ENCODE measurements at places on chromosomes 6 and 20. TPM values are rescaled to one million over a fixed set of nuclear protein-coding genes. Genes with fewer than 3 reads are reported as not detected.
A peak's percentile ranks its signal among the peaks of the same experiment; 100 is the strongest.

The TBX18 gene
- 14.6 TPM for total RNA-seq

The SRMS gene
- not detected for total RNA-seq

The NKX2-2 gene
- 78.8 TPM for total RNA-seq

The DHX16 gene
- total RNA-seq: 44.7 TPM

DNA sequence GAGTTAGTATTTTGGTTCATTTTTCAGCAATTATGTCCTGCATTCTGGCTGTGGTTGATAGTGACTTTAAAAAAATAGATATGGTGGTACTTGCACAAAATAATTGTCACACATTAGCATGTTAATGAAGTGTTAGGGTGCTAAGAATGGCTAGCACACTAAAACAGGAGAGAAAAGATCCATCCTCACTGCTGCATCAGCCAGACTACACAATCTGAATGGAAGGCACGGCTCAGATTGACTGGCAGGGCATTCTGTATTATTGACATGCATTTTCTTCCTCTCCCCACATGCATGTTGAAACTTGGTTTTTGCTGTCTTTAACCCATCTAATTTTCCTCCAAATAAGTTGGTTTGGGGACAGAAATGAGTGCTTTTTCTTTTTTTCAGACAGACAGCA is 306.3 kb downstream of the PRL start:
- DNase-seq: no peak

DNA sequence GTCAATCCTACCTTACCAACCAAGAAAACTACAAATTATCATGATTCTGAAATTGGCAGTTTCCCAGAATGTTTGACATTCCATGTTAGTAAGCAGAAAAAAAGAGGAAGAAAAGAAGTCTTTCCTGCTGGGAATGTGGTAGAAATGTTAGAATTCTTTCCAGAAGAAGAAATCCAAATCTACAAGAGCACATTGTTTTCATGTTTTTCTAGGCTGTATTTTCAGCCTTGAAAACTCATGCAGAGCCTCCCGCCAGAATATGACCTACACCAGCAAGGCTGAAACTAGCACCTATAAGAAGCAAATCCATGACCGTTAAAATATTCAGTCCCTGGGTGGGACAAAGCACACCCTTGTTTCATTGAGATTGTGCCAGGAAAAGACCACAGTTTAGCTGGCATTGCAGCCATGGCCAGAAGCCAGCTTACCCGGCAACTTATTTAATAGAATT is 259.4 kb downstream of the GJA1 start:
- no peak for DNase-seq

The GHRH gene
- not detected for total RNA-seq

The SMLR1 gene
- total RNA-seq: not detected

- DNase-seq: peak; percentile 31
Measured at GRCh38 chr6:63816982-63817436, 181.4 kb downstream of the PHF3 start.

GRCh38 chr6:22249711-22250350 is 47.0 kb downstream of the PRL start:
- DNase-seq: no peak

- DNase-seq: peak; percentile 19
Measured at GRCh38 chr20:24530131-24530680, 60.8 kb downstream of the SYNDIG1 start.

DNA sequence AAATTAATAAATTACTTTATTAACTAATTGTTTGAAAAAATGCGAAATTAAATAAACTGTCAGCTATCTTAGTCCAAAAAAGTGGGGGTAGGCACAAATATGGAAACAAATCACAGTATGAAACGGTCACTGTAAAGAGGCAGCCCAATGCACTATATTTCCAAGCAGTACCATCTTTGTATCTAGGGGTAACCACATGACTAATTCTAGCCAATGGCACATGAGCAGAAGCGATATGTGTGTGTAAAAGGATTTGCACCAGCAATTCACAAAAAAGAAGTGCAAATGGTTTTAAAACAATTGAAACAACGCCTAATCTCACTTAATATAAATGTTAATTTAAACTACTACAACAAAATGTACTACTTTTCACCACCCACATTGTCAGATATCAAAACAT is 164.9 kb upstream of the PRND start:
- DNase-seq: no peak

- DNase-seq: no peak
Measured at GRCh38 chr20:3011752-3012151, 31.7 kb upstream of the GNRH2 start.

DNA sequence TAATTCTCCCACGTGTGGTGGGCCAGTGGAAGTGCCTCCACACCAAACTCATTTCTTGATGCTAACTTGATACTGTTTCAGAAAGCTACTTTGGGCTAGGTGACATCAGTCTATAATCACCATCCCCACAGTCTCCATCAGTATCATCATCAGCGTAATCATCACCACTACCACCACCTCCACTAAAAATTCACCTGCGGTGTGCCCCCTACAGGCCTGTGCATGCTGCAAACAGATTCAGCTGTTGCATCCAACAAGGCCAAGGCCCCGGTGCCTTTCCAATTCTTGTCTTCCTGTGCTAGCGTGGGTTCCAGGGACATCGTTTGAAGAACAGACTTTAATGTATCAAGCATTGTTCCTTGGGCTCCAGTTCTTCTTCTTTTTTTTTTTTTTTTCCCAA is 201.3 kb upstream of the EXOC2 start:
- no peak for DNase-seq

The SF3B5 gene
- 135 TPM for total RNA-seq

The KCNK16 gene
- not detected for total RNA-seq

DNA sequence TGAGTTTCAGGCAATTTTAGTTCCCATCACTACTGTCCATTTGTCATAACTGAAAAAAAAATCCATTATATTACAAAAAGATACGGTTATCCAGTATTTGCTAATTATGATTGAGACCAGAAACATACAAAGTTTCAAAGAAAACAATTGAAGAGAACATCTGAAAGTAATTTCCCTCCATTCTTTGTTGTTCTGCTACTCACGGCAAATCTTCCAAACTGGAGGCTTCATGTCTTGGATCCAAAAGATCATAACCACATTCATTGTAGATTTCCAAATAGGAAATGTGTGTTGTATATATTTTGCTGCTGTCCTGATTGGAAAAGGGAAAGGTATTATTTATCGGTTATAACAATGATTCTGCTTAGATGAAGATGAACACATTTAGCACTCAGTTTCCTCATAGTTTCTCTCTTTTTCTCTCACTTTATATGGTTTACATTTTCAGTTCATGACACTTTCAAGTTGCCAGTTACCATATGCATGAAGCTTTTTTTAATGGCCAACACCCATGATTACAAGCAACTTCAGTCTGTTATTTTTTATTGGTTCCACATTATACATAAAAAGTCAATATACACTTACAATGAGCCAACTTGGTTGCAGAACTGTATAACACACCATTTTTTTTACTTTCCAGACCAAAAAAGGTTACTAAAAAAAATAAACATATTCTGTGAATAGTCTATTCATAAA is 90.4 kb downstream of the KIF6 start:
- DNase-seq: no peak

- no peak for DNase-seq
Measured at GRCh38 chr6:3266170-3266569, 7.4 kb downstream of the PSMG4 start.

- no peak for DNase-seq
Measured at GRCh38 chr6:41054511-41054910, 1.5 kb downstream of the APOBEC2 start.

- DNase-seq: no peak
Measured at GRCh38 chr6:12024699-12025434, 12.8 kb downstream of the HIVEP1 start.

GRCh38 chr20:59604741-59605600 is 631 bp downstream of the PHACTR3 start:
- no peak for DNase-seq

DNA sequence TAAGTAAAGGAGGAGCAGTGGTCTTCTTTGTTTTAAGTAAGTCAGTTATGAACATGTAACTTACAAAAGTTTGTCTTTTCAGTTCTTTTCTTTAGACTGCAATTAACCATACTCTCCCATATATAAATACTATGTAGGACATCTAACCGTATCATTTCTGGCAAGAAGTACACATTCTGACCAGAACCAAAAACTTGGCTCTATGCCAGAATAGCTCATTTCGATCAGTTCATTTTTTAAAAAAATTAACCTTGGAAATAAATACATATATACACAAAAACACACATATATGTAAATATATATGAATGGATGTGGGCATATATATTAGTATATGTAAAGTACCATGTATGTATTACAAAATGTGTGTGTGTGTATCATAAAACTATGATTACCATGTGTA is 145.0 kb downstream of the PHACTR1 start:
- DNase-seq: no peak

- no peak for DNase-seq
Measured at GRCh38 chr6:53623497-53623896, 42.1 kb downstream of the KLHL31 start.

- DNase-seq: peak; percentile 78
Measured at GRCh38 chr6:83365931-83366330, 64.9 kb downstream of the ME1 start.

DNA sequence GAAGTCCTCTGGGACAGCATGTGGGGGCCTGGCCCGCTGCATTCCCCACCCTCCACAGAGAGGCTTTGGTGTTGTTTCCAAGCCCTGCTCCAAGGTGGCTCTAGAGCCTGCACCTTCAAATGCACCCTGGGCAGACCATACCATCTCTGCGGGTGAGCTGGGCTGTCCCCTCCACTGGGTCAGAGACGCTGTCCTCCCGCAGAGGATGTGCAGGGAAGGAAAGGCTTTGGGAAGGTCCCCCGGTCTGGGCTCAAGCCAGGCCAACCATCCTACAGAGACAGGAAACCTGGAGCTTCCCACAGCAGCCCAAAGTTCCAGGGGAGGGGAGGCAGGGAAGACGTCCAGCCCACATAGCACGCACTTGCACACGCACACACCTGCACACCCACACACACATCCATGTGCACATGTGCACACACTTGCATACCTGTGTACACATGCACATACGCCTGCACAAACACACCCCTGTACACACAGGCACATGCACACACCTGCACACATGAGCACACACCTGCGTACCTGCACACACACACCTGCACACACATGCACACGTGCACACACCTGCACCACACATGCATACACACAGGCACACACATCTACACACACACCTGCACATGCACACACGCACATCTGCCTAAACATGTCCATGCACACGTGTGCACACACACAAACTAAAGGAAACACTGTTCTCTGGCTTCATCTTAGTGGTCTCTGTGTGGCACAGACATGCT is 155.4 kb downstream of the ERMARD start:
- DNase-seq: no peak

GRCh38 chr6:65566117-65566516 is 140.9 kb downstream of the EYS start:
- no peak for DNase-seq

DNA sequence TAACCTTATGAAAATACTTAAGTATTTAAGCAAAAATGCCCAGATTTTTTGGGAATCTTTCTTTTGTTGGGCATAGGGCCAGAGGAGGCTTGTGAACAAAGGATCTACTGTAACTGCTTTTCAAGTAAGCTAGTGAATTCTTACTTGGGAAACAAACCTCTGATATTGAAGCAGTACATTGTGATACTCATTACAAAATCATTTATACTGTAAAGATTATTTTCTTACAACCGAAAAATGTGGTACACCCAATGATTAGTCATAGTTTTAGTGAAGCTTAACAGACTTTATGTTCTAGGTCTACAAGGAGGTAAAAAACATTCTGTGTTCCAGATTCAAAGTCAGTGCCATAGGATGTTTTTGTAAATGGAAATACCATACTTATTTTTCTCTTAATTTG is 272.9 kb upstream of the KCNQ5 start:
- no peak for DNase-seq

The CENPW gene
- total RNA-seq: 78.4 TPM

DNA sequence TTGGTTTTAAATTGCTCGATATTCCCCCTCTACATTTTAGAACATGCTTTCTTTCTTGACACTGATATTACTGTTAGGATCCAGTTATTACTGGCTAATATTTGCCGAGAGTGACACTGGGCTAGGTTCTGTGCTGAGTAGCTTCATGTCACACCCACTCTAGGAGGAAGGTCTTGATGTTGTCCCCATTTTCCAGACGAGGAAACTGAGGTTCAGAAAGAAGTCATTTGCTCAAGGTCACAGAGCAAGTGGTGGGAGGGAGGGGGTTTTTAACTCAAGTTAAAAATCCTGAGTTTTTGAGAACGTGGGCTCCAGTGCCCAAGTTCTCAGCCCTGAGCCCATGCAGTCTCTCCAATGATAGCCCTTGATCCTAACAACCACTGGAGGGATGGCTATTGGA is 18.9 kb downstream of the TGM2 start:
- no peak for DNase-seq

DNA sequence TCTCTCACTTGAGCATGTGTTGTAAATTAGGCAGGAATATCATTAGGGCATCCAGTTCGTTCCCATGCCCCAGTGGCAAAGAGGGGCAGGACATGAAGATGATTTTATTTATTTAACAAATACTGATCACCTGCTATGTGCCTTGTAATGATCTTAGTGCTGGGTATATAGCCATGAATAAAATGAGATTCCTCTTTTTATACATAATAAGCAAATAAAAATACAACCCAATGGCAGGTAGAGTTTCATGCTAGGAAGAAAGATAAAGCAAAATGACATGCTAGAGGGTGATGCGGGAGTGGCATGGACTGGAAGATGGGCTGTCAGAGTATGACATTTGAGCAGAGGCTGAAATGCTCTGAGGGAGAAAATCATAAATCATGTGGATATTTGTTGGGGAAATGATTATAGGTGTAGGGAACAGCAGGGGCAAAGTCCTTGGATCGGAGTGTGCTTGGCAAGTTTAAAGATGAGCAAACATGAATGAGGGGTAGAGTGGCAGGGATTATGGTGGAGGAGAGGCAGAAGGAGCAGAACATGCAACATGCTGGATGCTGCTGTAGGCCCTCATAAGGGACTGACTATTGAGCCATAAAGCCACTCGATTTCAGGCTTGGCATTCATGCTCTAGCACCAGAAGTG is 342.1 kb downstream of the PLCB1 start:
- DNase-seq: no peak

DNA sequence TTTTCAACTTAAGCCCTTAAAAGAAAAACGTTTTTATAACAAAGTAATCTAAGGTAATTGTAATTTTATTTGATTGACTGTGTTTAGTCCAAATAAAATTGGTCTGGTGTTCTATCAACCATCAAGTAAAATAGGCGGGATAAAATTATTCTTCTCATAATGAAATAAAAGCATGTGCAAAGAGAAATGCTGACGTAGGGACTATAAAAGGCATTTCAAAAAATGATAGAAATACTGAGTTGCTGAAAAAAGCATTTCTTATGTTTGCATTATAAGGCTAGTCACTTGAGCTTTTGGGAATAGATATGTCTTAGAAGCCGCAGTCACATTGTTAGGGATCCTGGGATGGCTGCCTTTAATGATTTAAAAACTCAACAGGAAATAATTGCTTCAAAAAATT is 608.0 kb upstream of the JAG1 start:
- no peak for DNase-seq

GRCh38 chr20:53949319-53949839 is 121.0 kb downstream of the BCAS1 start:
- DNase-seq: peak; percentile 74

The XKR7 gene
- total RNA-seq: 0.04 TPM

The TRDN gene
- total RNA-seq: 3.8 TPM
